ENCODE measurements at places on chromosomes 2 and 18.
A peak's percentile ranks its signal among the peaks of the same experiment; 100 is the strongest.

- no peak for DNase-seq
Observed at GRCh38 chr2:176174824-176175708, 13.4 kb upstream of the HOXD1 start.

DNA sequence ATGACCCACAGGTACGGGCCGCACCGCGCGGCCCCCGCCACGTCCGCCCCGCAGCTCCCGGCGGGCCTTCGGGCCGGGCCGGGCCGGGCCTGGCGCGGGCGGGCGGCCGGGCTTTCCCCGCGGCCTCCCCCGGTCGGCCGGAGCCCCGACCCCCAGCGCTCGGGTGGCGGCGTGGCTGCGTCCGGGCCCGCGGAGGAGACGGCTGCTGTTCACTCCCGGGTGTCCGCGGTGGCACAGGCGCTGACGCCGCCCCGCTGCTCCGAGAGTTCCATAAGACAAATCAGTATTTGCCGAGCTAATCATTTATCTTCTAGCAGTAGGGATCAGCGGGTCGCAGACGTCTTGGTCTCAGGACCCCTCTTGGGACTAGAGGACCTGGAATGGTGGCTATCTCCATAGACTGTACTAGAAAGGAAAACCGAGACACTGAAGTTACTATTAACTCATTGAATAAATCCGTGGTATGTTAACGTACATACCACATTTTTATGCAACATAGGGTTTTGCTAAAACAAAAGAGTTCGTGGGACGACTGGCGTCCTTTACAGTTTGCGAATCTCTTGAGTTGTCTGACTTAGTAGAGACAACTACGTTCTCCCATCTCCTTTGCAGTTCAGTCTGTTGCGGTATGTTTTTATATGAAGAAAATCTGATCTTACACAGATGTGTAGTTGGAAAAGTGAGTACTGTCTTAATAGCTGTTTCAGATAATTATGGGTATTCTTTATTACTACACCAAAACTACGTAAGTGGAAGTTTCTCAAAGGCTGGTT is 500 bp downstream of the LIMS1 start:
- no peak for DNase-seq

DNA sequence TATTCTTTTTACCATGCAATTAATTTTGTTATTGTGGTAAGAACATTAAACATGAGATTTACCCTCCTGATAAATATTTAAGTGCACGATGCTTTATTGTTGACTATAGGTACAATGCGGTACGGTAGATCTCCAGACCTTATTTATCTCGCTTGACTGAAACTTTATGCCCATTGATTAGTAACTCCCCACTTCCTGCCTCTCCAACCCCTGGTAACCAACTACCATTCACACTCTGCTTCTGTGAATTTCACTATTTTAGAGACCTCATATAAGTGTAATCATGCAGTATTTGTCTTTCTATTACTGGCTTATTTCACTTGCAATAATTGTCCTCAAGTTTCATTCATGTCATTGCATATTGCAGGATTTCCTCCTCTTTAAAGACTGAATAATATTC is 195.7 kb upstream of the ID2 start:
- no peak for DNase-seq

- no peak for DNase-seq
Observed at GRCh38 chr2:118119158-118119727, 31.0 kb downstream of the INSIG2 start.

DNA sequence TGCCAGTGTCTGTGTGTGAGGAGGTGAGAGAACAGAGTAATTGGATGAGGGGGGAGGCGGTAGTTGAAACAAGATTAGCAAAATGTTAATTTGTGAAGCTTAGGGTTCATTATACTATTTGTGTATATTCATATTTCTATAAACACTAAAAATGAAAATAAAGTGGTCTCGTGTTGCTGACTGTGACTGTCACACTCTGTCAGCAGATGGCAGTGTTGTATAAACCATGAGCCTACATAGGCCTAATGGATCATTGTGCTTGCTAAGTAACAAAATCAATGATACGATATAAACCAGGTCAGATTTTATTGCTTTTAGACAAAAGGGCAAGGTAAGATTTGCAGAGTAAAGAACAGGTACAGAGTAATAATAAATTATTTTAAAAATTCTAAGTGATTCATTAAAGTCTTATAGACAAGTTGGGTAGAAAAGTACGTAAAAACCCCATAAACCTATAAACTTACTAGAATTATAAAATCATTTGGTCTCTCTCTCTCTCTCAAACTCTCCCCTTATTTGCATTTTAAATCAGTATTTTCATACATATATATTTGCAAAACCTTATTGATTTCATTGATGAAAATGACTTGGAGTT is 182.7 kb downstream of the RPIA start:
- DNase-seq: peak; percentile 16

DNA sequence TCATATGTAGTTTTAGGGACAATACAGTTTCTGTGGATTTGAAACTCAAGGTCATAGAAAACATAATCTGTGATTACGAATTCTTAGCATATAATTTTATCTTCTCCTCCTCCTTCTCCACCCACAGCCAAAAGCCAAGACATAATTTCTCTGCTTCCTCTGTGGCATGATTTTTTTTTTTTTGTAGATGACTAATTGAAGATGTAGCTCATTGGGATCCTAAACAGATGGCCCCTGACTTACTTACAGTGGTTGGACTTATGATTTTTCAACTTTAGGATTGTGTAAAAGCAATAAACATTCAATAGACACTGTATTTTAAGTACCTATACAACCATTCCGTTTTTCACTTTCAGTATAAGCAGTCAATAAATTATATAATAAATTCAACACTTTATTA is 42.3 kb downstream of the FSIP2 start:
- no peak for DNase-seq

DNA sequence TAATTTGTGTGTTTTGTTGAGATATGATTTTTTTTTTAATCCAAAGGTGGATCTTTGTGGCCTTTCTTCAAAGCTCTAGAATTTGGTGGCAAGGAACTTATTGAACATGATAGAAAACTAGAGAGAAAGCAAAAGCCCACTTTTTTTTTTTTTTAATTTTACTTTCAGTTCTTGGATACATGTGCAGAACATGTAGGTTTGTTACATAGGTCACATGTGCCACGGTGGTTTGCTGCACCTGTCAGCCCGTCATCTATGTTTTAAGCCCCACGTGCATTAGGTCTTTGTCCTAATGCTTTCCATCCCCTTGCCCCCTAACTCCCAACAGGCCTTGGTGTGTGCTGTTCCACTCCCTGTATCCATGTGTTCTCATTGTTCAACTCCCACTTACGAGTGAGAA is 135.9 kb downstream of the RHBDD1 start:
- no peak for DNase-seq

GRCh38 chr2:149115781-149116180 is 77.3 kb downstream of the LYPD6B start:
- DNase-seq: no peak

DNA sequence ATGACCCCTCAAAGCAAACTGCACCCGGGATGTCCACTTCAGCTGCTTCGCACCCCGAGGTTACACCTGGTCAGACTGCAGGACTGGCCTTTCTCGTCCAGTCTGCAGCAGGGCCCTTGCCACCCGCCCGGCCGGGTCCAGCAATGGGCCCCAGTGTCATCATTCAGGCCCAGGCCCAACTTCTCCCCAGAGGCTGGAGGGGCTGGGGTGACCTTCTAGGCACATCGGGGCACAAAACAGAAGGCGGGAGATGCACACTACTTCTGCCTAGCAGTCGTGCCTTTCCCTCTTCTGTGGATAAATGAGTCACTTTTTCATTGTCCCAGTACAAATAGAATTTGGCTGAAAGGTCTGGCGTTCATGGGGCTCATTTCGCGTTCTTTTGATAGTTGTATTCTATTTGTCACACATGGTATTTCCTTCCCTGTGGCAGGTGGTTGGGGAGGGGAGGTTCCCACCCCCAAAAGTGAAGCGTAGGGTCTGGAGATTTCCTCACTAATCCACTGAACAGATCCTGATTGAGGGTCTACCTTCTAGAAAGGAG is 56.9 kb upstream of the ID2 start:
- no peak for DNase-seq

- no peak for DNase-seq
Observed at GRCh38 chr18:56902653-56903052, 244.2 kb upstream of the BOD1L2 start.

- DNase-seq: no peak
Observed at GRCh38 chr2:46173636-46174250, 123.5 kb upstream of the EPAS1 start.

Measured in anterior cingulate cortex (tissue), 58 donors.